ENCODE measurements at places on chromosomes 3 and 15. TPM values are rescaled to one million over a fixed set of nuclear protein-coding genes. Genes with fewer than 3 reads are reported as not detected.

Gene SLC12A8
- total RNA-seq = 11.8 TPM

DNA sequence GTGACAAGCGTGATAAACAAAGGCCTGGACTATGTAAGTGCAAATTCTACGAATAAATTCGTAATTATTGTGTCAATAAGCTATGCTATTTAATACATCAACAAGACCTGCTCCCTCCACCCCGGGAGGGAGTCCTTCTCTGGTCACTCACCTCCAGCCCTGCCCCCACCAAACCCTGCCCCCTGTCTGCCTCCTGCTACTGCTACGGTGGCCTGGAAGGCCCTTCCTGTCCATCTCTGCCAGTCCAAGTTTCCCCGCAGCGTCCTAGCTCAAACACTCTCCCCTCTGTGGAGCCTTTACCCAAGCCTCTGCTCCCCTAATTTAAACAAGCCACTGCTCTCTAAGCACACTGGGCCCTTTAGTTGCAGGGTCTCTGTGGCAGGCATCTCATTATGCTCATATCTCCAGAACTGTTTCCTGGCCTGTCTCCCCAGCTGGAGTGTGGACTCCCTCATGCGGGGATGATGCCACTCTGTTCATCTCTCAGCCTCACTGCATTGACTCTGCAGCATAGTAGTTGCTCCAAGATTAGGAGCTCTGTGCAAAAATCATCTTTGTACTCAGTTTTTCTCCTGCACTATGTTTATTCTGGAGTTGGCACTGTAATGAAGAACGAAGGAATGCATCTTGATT is 241.2 kb downstream of the NTRK3 start:
- no peak overlapping the region for H3K27ac ChIP-seq
- no peak for DNase-seq
- H3K27me3 ChIP-seq = no peaks in the 10 kb centered on the region
- H3K4me1 ChIP-seq = peaks cover 5% of the 10 kb centered on the region
- no peaks in the 10 kb centered on the region for H3K36me3 ChIP-seq

- H3K36me3 ChIP-seq = no peaks in the 10 kb centered on the region
- no peak for DNase-seq
- H3K4me3 ChIP-seq = no peak overlapping the region
Observed at GRCh38 chr3:3705090-3705775, 94.0 kb upstream of the LRRN1 start.

DNA sequence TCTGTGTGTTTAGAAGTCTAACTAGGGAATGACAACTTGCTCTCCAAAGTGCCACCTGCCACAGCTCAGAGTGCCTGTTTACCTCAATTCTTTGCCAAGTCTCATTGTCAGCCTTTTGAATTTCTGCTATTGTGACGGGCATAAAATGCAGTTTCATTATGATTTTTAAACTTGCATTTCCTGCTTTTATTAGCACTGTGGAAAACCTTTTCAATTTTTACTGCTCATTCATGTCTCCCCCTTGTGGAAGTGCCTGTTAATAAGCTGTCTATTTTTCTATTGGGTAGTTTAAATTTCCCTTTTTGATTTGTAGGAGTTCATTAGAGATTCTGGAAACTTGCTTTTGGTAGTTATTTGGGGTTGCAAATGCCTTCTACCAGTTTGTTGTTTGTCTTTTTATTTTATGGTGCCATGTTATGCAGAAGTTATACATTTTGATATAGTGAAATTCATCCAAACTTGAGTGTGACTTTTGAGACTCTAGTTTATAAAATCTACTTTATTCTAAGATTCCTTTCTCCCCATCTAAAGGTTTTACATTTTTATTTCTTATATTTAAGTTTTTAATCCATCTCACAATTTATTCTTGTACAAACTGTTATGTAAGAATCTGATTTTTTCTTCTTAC is 53.9 kb upstream of the FRMD4B start:
- no peaks in the 10 kb centered on the region for H3K4me1 ChIP-seq
- H3K4me3 ChIP-seq = peak overlapping the region; percentile 4
- no peak overlapping the region for H3K27ac ChIP-seq
- no peaks in the 10 kb centered on the region for H3K27me3 ChIP-seq
- DNase-seq = no peak
- H3K36me3 ChIP-seq = no peaks in the 10 kb centered on the region

- no peaks in the 10 kb centered on the region for H3K4me1 ChIP-seq
- H3K27me3 ChIP-seq = no peaks in the 10 kb centered on the region
- no peak for DNase-seq
- H3K27ac ChIP-seq = no peak overlapping the region
- H3K4me3 ChIP-seq = no peak overlapping the region
Observed at GRCh38 chr3:160641665-160642309, 35.2 kb upstream of the ARL14 start.

DNA sequence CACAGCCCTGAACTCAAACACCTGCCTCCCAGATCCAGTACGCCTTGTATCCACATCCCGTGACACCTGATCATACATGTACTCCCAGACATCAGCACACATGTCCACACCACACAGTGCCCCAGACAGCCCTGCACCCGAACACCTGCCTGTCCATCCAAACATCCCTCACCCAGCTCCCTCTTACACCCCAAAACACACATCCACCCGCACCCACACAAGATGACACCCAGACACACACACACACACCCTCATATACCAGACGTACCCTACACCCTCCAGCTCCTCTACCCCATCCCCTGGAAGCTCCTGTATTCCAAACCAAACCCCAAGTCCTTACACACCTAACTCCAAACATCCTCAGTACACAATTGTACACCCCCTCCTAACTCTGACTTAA is 735 bp downstream of the CAMK1 start:
- peaks cover 17% of the 10 kb centered on the region for H3K36me3 ChIP-seq
- no peak for DNase-seq
- peak overlapping the region; percentile 65 for H3K27ac ChIP-seq
- H3K27me3 ChIP-seq = no peaks in the 10 kb centered on the region

- H3K27me3 ChIP-seq = no peaks in the 10 kb centered on the region
- no peak for DNase-seq
- no peak overlapping the region for H3K4me3 ChIP-seq
- H3K36me3 ChIP-seq = no peaks in the 10 kb centered on the region
- no peak overlapping the region for H3K27ac ChIP-seq
Observed at GRCh38 chr3:136122006-136122405, 74.1 kb downstream of the MSL2 start.
